Hippocampal formation (tissue), 2 donors: ENCODE measurements at places on chromosomes 3 and 15.

DNA sequence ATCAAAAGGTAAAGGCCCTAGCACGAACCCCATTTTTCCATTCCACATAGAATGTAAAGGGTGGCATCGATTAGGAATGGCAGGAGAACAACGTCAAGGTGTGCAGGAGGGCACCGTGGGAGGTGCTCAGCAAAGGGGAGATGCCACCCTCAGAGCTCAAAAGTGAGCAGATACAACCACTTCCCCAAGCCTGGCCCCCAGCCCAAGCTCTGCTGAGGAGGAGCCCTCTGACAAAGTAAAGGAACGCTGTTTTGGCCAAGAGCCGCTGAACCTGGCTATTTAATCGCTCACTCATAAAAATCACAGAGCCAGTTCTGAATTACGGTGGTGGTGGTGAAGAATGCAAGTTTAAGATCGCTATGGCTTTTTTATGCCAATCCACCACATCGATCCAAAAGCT is 12.4 kb downstream of the GNB5 start:
- no peak for DNase-seq

- no peak for DNase-seq
These were observed 66.4 kb downstream of the SEMA5B start for GRCh38 chr3:122961146-122961545.

- DNase-seq, result no peak
These were observed 90.1 kb upstream of the BHLHE40 start for GRCh38 chr3:4888913-4889846.

GRCh38 chr3:23183731-23184130 is 19.4 kb upstream of the UBE2E2 start:
- peak; percentile 38 for DNase-seq

DNA sequence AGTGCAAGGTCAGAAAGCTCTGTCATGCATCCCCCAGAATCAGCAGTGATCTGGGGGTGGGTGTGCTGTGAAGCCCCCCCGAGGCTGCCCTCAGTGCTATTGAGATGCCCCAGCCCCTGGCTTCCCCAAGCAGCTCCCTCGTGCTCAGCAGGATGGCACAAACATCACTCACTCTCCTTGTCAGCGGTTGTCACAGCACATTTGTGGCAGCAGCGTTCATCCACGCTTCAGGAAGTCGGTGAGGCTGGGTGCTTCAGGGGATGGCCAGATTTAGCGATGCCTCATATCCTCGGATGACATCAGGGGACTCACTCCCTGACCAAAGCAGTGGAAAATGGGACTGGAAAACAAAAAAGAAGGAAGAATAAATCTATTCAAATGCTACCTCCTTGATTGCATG is 54.4 kb upstream of the SLC6A11 start:
- no peak for DNase-seq

DNA sequence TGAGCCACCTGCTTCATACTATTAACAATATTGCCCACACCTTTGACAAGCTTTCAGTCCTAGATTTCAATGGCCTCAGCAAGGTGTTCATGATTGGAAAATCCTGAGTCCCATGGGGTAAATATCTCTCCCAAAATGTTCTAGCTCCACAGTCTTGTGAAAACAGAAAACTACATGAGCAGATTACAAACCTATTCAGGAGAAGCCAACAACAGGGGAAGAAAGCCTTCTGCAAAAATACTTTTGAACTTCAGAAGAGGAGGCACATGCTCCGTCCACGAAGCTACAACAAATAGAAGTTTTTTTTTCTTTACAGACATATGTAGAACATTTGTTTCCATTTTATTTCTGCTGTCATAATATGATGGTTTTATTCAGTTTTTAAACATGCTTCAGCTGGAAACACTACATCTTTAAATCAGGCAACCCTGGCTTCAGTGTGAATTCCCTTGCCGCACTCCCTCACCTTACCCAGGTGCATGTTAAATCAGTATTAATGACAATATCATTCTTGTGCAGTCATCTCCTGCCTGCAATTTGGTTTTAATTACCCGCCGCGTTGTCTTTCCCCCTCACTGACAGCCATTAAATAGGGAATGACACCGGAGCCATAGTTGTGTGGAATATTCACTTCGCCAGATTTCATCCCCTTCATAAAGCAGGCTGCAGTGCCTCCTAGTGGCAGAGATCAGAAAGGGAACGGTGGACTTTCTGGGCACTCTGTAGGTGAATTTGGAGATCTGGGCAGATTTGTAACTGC is 725.5 kb upstream of the ARRDC4 start:
- peak; percentile 0 for DNase-seq

DNA sequence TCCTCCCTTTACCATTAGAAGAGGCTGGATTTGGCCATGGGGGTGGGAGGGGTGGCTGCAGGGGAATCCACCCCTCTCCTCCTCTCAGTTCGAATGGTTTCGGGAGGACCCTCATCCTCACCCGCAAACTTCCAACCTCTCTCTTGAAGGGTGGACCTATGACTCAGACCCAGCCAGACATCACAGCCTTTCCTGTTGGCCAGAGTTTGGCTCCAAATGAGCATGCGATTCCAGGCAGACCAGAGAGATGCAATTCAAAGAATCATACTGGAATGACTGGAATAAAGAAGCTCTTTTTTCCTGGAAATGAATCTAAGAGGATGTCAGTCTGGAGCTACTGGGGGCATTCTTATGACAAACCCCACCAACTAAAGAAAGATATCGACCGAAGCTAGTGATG is 516.7 kb upstream of the MDFIC2 start:
- no peak for DNase-seq

DNA sequence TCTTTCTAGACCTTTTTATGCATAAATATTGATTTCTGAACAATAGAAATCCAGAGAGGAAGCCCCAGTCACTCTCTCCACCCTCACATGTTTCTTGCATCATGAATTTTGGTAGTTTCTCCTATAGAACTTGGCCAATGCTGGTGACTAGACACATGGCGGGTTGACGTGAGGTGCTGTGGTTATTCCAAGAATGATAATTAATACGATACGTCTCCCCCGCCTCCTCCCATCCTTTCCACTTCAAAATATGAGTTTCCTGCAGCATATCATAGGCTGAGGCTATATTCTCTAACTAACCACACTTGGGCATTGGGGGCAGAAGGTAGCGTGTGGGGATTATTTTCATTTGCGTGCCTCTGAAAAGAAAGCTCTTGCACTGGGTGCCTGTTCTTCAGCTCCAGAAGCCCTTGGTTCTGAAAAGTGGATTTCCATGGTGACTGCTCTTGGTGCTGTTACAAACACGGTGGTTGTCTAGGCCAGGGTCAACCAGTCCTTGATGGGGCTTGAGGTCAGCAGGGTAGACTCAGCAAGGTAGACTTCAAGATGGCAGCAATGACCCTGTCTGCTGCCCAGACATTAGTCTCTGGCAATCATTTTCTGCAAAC is 5.3 kb downstream of the TNFSF10 start:
- DNase-seq, result no peak

GRCh38 chr15:45407786-45408185 is 29.4 kb upstream of the GATM start:
- DNase-seq, result no peak

- DNase-seq, result no peak
These were observed 20.6 kb downstream of the LRRK1 start for GRCh38 chr15:100939791-100940190.

DNA sequence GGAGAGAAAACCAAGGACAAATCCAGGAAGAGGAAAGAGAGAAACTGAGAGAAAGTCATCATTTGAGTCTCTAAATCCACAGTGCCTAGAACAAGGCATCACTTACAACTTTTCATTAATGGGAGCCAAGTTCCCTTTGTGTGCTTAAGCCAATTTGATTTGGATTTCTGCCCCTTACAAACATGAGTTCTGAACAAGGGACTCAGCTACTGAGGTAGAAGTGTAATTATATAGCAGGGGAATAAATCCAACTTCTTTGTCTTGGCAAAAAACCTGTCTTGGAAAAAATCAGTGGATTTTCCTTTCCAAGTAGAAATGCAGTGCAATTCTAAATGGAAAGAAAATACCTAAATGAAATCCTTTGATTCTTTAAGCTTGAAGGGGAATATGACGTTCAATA is 307.2 kb upstream of the CNTN3 start:
- DNase-seq, result no peak

DNA sequence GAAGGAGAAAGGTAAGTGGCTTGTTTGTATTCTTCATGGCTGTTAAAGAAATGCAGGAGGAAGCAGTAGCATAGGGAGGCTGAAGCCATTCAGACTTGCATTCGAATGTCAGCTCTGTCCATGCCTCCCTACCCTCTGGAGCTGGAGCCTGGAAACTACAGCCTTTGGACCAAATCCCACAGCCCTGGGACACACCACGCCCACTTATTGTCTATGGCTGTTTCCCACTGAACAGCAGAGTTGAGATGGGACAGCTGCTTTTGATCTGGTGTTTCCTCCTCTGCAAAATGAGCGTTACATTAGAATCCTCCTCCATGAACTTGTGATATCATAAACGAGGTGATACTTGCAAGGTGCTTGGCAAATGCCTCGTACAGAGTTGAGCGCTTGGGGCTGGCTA is 3.6 kb downstream of the FAM107A start:
- DNase-seq, result no peak

GRCh38 chr3:99683465-99683864 is 45.1 kb downstream of the COL8A1 start:
- no peak for DNase-seq

DNA sequence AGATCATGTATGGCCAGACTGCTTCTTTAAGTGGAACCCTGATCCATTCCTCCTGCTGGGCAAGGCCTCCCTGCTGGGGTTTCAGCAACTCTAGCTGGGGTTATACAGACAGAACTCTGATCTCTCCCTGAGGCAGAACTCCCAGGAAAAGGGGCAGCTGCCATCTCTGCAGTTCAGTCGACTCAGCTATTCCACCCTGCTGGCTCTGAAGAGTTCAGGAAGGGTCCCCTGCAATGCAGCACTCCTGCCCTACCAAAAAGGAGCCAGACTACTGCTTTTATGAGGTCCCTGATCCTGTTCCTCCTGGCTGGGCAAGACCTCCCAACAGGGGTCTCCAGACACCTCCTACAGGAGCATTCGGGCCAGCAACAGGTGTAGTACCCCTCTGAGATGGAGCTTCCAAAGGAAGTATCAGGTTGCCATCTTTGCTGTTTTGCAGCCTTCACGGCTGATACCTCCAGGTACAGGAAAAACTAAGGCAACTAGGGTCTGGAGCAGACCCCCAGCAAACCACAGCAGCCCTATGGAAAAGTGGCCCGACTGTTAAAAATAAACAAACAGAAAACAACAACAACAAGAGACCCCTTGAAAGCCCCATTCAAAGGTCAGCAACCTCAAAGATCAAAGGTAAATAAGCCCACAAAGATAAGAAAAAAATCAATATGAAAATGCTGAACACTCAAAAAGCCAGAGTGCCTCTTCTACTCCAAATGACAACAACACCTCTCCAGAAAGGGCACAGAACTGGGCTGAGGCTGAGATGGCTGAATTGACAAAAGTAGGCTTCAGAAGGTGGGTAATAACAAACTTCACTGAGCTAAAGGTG is 14.2 kb upstream of the CP start:
- DNase-seq, result no peak

- DNase-seq, result no peak
These were observed 113.6 kb downstream of the TMCO5A start for GRCh38 chr15:38048001-38048455.

DNA sequence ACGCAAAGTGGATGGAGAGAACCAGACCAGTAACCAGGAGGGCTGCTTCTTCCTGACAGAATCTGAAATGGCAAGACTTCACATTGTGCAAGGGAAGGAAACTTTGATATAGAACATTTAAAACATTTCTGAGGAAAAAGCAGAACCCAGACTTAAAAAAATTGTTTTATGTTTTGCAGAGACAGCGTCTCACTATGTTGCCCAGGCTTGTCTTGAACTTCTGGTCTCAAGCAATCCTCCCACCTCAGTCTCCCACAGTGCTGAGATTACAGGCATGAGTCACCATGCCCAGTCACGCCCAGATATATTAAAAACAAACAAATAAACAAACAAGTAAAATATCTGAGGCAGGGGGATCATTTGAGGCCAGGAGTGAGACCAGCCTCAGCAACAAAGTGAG is 46.2 kb downstream of the CRTAP start:
- no peak for DNase-seq

- DNase-seq, result no peak
These were observed 4.9 kb upstream of the UCN2 start for GRCh38 chr3:48568476-48568875.

GRCh38 chr15:88147760-88148159 is 108.8 kb downstream of the NTRK3 start:
- no peak for DNase-seq

DNA sequence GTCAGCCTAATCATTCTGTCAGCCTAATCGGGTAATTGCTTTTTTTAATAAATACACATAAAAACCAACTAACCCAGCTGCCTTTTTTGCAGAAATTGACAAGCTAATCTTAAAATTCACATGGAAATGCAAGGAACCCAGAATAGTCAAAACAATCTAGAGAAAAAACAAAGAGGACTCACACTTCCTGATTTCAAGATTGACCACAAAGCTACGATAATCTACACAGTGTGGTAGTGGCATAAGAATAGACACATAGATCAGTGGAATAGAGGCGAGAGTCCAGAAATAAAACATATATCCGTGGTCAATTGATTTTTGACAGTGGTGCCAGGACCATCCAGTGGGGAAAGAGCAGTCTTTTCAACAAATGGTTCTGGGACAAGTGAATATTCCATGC is 2.4 kb upstream of the C3orf20 start:
- DNase-seq, result no peak

DNA sequence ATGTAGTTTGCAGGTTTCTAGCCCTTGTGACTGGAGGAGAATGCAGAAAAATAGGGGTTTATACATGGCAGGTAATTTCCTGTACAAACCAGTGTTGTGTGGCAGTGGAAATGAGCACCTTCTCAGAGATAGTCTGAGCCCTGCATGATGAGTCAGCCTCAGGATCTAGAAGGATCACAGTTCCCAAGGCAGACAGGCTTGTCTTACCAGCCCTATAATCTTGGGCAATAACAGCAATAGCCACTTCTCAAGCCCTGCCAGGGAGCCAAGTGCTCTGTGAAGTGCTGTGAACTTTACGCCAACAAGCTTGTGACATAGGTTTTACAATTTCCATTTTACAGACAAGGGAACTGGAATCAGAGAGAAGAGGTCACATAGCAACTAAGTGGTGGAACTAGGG is 89.4 kb downstream of the CD47 start:
- no peak for DNase-seq

DNA sequence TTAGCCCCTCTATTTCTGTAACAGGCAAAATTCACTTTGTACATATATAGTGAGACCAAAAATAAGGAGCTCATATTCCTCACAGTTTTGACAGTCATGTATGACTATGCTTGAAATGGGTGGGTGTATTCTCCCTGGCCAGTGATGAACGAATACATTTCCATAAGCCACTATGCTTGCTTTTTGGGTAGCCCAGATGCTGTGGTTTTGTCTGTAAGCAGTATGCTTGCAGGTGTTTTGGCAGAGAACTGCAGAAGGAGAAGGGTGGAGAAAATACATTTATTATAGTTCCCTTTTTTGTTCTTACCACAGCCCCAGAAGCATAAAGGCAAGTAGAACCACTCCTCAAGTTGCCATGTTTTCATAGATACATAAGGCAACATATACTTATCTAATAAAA is 131.2 kb downstream of the RBMS3 start:
- no peak for DNase-seq

- no peak for DNase-seq
These were observed 18.6 kb upstream of the THSD4 start for GRCh38 chr15:71096676-71097075.
